ENCODE measurements at places on chromosomes 2 and 18.
A peak's percentile ranks its signal among the peaks of the same experiment; 100 is the strongest.

GRCh38 chr18:59492756-59493421 lies 133.8 kb upstream of the LMAN1 start:
- no peak for DNase-seq

GRCh38 chr18:23998018-23998417 lies 16.5 kb upstream of the TTC39C start:
- no peak for DNase-seq

GRCh38 chr18:74541703-74542555 lies 7.6 kb downstream of the CNDP1 start:
- DNase-seq = peak; percentile 75

GRCh38 chr2:200616193-200616592 lies 30.4 kb downstream of the AOX1 start:
- peak; percentile 2 for DNase-seq

- DNase-seq = no peak
These were observed 1022.4 kb downstream of the TMEM182 start for GRCh38 chr2:103784261-103784660.

DNA sequence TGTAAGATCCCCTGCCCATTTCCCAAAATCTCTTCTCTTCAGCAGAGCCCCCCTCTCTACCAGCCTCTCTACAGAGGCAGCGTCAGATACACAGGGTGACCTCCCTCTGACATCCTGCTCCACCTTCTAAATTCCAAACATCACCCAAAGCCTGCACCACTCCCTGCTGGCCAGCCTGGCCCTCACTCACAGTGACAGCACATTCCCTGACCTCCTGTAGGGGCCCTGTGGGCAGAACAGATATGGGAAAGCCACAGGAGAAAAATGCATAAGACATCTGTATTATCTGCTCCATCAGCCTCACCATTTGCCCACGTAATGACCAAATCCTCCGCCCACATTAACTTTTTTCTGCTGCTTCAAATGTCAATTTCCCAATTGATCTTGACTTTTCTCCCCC lies 40.6 kb downstream of the TRABD2A start:
- DNase-seq = no peak

DNA sequence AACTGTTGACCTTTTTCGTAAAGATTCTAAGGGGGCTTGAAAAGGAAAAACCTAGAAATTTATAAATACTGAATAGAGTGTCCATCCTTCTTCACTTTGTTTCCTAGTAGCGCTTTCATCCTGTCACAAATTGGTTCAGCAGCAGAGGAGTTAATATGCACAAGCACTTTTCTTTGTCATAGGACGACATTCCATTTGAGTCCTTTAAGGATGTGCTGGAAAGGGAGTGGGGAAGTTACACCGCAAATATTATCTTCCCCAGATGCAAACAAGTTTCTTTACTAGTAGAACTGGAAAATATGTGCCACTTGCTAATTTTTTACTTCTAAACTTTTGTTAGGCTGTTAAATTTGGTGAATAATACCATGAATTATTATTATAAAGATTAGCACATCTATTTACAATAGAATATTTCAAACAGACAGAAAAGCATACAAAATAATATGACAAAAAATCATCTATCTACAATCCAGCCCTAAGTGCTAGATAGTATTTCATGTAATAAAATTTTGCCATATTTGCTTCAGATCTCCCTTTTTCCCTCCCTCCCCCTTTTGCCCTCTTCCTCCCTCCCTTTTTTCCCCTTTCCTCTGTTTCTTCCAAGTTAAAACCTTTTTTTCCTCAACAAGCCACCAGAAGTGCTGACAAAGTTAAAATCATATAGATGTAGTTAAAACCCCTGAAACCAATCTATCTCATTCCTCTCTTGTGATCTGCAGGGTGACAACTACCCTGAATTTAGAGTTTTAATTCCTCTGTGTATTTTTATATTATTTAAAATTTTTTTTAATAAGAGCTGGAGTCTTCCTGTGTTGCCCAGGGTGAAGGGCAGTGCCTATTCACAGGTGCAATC lies 50.5 kb upstream of the MAP4K3 start:
- DNase-seq = no peak

DNA sequence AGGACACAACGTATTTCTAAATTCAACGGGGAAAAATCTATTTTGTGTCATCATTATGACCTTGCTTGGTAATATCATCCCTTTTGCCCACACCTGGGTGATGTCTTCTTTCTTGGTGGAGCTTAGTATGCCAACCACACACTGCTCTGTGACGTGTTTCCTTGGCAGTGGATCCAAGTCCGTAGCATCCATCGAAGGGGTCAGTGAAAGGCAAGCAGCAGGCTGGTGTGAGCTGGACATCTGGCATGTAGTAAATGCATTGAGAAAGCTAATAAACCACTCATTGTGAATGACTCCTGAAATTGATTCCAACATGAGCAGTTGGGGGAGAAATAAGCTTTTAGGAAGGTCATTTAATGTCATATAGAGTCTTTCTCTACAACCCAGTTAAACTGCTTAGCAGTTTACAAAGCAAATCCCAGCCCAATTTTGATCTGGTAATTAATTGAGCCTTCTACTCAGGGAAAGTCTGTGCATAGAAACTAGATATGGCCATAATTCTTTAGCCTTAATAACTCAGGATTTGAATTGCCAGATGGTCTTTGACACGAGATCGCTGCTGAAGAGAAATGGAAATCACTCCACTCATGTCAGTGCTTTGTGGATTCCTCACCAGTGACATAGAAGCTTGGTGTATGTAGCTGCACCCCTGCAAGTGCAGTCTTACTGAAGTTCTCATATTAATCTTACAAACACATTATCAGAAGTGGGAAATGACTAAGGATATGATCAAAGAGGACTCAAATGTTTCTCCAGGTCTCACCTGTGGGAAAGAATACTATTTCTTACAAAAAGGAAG lies 494.8 kb downstream of the CMPK2 start:
- no peak for DNase-seq

- DNase-seq = no peak
These were observed 7.0 kb downstream of the CROCC2 start for GRCh38 chr2:240912878-240913809.

DNA sequence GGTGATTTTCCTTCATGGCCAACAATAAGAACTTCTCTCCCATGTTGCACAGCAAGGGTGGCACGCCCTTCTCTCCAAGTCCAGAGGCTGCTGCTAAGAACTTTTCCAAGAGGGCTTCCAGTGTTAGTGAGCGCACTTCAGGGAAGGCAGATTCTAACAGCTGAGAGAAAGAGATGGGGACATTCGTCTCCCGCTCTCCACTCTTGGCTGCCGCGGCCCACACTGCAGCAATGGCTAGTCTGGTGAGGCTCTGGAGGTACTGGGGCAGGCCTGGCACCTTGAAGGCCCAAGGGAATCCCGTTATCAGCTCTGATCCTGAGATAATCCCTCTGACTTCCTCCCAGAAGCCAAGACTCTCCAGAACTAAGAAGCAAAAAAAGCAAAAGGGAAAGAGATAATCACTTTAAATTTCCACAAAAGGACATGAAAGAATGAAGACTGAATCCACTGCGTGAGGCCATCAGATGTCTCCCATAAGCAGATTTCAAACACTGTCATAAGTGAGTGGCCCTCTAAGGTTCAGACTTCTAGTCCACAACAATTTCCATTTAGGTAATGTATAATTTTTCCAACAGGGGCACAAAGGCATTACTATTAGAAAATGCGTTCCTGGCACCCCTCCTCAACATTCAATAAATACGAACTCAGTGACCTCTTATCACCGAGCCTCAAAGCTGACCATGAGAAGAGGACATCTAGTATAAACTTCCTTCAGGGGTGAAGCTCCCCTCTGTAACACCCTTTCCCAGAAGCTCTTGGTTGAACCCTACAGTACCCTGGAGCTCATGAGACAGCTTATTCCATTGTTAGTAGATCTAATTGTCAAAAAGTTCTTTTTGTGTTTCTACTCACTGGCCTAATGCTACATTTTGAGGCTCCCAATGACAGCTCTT lies 66.7 kb upstream of the ZFP36L2 start:
- DNase-seq = no peak

- DNase-seq = no peak
These were observed 192.0 kb downstream of the MTX2 start for GRCh38 chr2:176461098-176461808.

GRCh38 chr2:172734711-172735581 lies 699 bp upstream of the RAPGEF4 start:
- no peak for DNase-seq

DNA sequence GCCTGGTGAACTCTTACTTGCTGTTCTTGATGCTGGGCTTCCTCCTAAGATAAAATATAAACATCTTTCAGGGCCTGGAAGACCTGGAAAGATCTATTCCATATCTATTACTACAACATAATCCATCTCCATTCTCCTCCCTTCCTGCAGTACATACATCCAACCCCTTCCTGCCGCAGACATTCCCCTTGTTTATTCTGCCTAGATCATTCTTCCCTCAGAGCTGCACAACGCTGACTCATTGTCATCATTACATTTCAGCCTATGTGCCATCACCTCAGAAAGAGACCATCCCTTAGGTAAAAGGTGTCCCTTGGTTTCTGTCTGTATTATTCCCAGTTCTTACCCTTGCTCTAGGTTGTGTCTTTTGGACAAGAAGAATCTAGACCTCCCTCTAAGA lies 2.5 kb upstream of the CDH7 start:
- DNase-seq = no peak

GRCh38 chr18:44789710-44790109 lies 109.0 kb downstream of the SETBP1 start:
- no peak for DNase-seq

DNA sequence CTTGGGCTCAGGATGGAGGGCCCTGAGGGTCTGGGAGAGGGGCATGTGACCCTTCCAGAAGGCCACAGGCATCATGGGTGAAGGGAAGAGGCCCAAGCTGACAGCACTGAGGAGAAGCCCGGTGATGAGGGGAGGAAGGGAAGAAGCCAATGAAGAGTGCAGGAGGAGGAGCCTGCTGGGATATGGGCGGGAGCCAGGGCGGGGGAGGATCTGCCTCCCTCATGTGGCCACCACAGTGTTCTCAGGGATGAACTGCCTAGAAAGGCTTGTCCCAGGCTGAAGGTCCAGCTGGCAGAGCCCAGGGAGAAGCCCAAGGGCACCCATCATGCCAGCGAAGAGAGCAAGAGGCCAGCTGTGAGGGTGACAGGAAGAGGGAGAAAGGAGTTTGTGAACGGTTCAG lies 24.6 kb upstream of the PLB1 start:
- DNase-seq = no peak

- DNase-seq = no peak
These were observed 24.3 kb upstream of the BCL11A start for GRCh38 chr2:60577682-60578283.

DNA sequence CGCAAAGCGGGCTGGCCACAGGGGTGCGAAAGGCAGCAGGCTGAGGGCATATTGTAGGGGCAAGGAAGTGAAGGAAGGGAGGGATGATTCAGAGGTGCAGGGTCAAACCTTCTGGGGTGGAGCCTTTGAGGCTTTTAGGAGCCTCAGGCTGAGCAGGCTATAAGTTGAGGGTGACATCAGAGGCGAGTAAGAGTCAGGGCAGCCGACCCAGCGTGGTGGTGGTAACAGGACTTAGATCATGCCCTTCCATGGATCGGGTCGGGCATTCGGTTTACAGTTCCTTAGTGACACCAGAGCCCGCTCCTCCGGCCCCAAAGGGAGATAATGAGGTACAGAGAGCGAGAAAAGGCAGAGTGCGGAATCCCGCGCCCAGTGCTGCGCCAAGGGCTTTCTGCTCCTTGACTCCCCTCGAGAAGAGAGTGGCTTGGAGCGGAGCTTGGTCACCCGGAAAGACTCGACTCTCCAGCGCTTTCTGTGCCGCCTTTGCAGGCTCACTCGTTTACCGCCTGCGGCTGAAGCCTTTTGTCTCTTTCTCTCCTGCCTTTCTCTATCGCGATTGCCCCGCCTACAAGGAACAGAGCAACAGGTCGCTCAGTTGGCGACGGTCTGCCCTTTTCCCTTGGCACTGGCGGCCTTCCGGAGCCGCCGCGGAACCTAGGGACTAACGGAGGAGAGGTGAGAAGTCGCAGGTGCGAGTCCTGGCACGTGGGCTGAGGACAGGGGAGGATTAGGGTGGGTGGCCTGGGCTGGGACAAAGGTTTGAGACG lies 720 bp downstream of the LBX2 start:
- DNase-seq = no peak

- DNase-seq = no peak
These were observed 138.9 kb downstream of the MREG start for GRCh38 chr2:215874418-215874817.

DNA sequence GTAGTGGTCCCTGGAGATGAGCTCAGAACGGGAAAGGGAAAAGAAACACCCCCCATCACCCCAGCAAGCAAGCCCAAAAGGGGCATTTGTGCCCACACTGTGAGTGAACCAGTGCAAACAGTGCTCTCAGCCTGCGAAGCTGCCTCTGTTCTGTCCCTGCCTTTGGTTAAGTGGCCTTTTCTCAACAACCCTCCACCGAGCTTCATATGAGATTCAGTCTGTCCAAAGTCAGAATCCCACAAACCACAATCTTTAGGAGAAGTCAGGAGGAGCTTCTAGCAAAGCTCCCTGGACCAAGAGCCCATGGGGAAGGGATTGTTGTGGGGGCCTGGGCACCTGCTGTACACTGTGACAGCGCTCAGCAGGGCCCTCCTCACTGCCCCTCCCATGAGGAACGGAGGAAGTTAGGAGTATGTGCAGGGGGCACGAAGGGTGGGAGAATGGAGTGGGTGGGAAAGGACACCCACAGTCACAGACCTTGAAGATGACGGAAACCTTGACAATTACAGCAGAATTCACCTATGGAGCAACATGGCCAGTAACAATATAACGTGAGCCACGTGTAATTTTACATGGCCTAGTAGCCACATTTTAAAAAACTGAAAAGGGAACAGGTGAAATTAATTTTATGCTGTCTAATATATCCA lies 119.5 kb downstream of the SMAD7 start:
- DNase-seq = no peak

- DNase-seq = no peak
These were observed 70.5 kb upstream of the CCBE1 start for GRCh38 chr18:59767732-59768131.

GRCh38 chr2:102137138-102137537 lies 5.4 kb upstream of the IL1R1 start:
- DNase-seq = no peak

- no peak for DNase-seq
These were observed 58.4 kb downstream of the FMNL2 start for GRCh38 chr2:152393377-152393776.

DNA sequence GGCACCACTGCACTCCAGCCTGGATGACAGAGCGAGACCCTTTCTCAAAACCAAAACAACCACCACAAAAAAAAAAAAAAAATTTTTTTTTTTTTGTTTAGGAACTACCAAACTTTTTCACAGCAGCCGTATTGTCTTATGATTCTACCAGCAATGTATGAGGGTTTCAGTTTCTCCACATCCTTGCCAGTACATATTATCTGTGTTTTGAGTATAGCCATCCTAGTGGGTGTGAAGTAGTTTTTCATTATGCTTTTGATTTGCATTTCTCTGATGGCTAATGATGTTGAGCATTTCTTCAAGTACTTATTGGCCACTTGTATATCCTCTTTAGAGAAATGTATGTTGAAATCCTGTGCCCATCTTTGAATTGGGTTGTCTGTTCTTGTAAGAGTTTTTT lies 51.7 kb downstream of the COX7A2L start:
- DNase-seq = no peak

GRCh38 chr2:23803965-23804542 lies 122.9 kb downstream of the ATAD2B start:
- no peak for DNase-seq

GRCh38 chr2:2519381-2519780 lies 188.3 kb upstream of the MYT1L start:
- DNase-seq = no peak

- DNase-seq = no peak
These were observed 4.6 kb downstream of the MAPRE2 start for GRCh38 chr18:35045806-35046205.

GRCh38 chr18:54386043-54386442 lies 28.3 kb downstream of the C18orf54 start:
- no peak for DNase-seq
